H4 (cell line): ENCODE measurements at places on chromosomes 16 and 17.

- no peak for DNase-seq
Observed at GRCh38 chr16:86408685-86409084, 101.6 kb upstream of the FOXF1 start.

DNA sequence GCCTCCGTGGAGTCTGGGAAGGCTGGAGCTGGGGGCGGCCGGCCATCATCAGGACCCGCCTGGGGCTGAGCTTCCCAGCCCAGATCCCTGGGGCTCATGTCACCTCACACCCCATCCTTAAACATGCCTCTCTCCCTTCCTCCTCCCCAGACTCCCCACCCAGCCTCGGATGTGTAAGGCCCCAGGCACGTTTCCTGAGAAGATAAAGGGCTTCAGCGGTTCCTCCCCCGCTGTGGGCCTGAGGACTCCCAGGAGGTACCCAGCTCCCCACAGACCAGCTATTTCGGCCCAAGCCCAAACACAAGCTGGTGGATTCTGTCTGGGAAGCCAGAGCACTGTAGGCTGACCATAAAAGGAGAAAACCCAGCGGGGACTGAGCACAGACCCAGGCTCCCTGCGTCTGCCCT, 49.2 kb downstream of the MYH11 start:
- no peak for DNase-seq

DNA sequence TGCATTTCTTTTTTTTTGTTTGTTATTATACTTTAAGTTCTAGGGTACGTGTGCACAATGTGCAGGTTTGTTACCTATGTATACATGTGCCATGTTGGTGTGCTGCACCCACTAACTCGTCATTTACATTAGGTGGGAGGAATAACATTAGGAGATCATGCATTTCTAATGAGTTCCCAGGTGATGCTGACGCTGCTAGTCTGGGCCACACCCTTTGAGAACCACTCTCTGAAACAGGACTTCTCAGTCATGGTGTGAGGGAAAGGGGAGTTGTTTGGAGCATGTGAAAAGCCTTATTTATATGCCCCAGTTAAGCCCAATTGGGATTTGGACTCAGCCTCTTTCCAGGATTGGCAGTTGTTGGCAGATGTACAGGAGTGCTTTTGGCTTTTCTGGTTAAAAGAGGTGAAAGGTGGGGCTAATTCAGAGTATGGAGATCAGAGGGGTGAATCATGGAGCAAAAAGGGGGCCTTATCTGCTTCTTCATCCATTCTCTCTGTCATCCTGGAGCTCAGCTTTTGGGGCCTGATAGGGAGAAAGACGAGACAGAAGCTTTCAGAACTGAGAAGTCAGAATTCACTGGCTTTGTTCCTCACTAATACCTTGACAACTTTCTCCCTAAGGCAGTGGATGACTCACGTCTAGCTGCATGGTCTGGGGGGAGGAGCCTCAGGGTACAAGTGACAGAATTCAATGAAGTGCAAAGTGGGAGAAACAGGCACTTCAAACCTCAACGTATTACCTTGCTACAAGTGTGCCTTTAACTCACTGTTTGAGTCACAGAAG, 180.0 kb upstream of the CACNG3 start:
- peak; percentile 11 for DNase-seq

- no peak for DNase-seq
Observed at GRCh38 chr16:5220705-5221104, 123.1 kb upstream of the EEF2KMT start.

- no peak for DNase-seq
Observed at GRCh38 chr16:25713785-25714570, 22.2 kb downstream of the HS3ST4 start.

- no peak for DNase-seq
Observed at GRCh38 chr17:75807861-75808260, 23.3 kb downstream of the UNK start.

GRCh38 chr16:71972356-71972755, 27.8 kb downstream of the PKD1L3 start:
- DNase-seq, result no peak

GRCh38 chr17:27997044-27997401, 45.5 kb upstream of the NLK start:
- no peak for DNase-seq

- DNase-seq, result no peak
Observed at GRCh38 chr16:29678691-29679267, at the start of gene QPRT. QPRT (plus strand) TSS chr16:29679180; CDS start chr16:29679198, 18 bp downstream.

- no peak for DNase-seq
Observed at GRCh38 chr17:9195411-9195810, 174.1 kb downstream of the NTN1 start.

- DNase-seq, result no peak
Observed at GRCh38 chr17:56031636-56032035, 121.6 kb upstream of the ANKFN1 start.

DNA sequence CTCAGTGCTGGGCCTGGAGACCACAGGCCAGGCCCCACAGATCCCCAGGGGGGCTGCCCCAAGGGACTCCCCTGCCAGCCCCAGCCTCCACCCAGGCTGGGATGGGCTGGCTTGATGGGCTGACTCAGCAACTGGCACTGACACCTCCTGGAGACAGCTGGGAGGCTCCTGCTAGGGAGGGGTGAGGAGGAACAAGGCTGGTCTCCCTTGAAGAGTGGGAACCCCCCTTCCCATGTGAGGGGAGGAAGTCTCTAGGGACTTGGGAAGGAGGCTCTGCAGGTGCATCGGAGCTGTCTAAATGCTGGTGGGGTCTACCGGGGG, 10.4 kb downstream of the NHERF1 start:
- DNase-seq, result peak; percentile 51

DNA sequence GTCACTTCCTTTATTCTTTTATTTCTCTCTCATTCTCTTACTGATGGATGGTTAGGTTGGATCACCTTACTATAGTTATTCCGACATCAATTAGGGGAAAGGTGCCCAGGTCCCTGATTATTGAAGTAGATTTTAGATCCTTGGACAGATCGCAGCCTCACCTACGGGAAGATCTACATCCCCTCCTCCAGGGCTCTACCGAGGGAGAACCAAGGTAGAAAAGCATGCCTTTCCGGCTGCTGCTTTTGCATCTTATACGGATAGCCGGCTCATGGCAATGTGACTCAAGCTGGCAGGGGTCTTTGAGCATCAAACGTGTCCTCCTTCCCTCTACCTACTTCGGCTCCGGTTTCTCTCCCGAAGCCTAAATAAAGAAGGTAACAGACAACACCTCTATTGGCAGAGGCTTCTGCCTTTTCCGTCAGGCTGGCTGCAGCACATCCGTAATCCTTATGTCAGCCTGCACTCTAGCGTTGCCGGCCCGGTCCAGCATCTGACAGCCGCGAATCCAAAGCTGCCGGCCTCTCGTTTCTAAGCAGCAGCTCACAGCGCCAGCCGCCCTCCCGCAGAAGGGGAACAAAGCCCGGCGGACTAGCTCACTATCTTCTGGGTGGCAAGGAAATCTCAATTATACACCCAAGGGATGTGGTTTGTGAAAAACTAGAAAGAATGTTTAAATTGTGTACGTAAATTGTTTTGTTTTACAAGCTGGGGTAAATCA, 46.9 kb downstream of the IRX6 start:
- peak; percentile 39 for DNase-seq

- no peak for DNase-seq
Observed at GRCh38 chr17:57405491-57406072, 149.3 kb downstream of the MSI2 start.

- no peak for DNase-seq
Observed at GRCh38 chr16:2511996-2512734, 1.6 kb upstream of the ATP6V0C start.

- peak; percentile 81 for DNase-seq
Observed at GRCh38 chr17:17605729-17606088, 14.2 kb upstream of the PEMT start.
